ENCODE measurements at places on chromosomes 3 and 15.

DNA sequence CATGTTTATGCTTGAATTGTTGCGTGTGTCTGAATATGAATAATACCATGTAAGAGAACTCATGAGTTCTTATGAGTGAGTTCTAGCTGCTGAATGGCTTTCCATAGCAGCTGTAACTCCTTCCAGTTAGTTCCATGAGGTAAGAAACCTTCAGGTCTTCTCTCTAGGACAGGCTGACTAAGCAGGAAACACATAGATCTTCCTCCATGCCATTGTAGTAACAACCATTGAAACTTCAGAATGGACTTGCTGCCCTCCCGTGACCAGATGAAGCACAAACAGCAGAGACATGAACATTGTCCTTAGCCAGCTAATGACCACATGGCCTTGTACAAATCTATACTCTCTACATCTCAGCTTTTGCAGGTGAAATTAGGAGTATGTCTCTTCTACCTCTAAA, 200.0 kb downstream of the ZNF385D start:
- DNase-seq: no peak

- DNase-seq: no peak
Observed at GRCh38 chr3:134600206-134600605, 50.6 kb downstream of the KY start.

GRCh38 chr15:66572146-66572545, 6.3 kb upstream of the LCTL start:
- DNase-seq: no peak

- no peak for DNase-seq
Observed at GRCh38 chr3:28317438-28318022, 31.0 kb upstream of the ZCWPW2 start.

DNA sequence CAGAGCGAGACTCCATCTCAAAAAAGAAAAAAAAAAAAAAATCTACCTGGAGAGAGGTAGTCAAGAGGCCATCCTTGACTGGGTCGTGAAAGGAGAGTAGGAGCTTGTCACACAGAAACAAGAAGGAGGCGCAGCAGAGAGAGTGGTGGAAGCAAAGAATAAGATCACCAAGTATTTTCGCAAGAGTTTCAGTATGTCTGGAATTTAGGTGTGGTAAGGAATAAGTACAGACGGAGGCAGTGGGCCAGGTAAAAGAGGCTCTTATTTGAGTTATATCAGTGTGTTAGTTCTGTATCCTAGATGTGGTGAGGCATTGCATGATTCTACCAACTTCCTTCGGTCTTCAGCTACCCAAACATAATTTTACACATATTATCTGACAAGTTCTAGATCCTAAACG, 14.6 kb upstream of the ATP10A start:
- DNase-seq: no peak

DNA sequence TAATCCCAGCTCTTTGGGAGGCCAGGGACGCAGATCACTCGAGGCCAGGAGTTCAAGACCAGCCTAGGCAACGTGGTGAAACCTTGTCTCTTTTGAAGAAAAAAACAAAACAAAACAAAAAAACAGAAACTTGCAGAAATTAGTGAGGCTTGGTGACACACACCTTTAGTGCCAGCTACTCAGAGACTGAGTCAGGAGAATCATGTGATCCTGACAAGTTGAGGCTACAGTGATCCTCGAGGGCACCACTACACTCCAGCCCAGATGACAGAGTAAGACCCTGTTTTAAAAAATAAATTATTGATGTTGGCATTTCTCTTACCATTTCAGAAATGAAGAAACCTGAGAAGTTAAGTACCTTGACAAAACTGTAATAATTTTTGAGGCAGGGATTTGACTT, 44.6 kb upstream of the CCNB2 start:
- DNase-seq: no peak

- no peak for DNase-seq
Observed at GRCh38 chr3:69439643-69440270, 53.9 kb upstream of the FRMD4B start.

- DNase-seq: no peak
Observed at GRCh38 chr3:194043516-194043915, 92.4 kb upstream of the HES1 start.

GRCh38 chr3:161875483-161875882, 378.9 kb downstream of the OTOL1 start:
- no peak for DNase-seq

- DNase-seq: no peak
Observed at GRCh38 chr15:78177447-78177873, 28.3 kb downstream of the IDH3A start.

GRCh38 chr3:153379516-153379915, 217.5 kb downstream of the RAP2B start:
- DNase-seq: no peak

GRCh38 chr15:57297163-57297593, 79.1 kb upstream of the CGNL1 start:
- no peak for DNase-seq

GRCh38 chr3:14304101-14305045, 98.0 kb upstream of the SLC6A6 start:
- no peak for DNase-seq

DNA sequence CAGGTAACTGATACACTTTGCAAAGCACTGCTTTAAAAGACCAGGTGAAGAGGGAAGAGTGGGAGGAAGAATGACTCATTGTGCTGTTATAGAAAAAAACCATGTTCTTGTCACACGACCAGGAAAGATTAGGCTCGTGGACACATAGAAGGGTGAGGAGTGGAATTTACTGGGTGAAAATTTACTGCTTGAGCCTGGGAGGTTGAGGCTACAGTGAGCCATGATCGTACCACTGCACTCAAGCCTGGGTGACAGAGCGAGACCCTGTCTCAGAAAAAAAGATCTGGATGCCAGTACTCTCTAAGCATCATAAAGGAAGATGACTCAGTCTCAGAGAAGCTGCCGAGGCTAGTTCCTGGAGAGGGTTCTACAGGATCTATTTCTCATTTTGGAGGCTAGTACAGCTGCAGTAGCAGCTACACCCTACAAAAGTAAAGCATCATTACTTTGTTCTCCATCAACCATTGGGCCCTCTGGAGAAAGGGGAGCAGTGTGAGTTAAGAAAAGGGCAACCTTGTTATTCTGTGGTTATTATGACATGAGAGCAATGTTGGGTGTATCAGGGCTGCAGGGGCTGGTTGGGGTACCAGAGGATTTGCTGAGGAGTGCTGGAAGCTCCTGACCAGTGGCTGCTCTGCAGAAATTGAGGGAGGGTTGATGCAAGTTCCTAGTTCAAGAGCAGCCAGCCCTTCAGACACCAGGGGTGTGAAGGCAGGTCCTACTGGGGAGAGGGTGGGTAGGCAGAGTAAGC, 75.4 kb downstream of the CMTM8 start:
- DNase-seq: no peak

GRCh38 chr3:173862701-173863100, 465.2 kb downstream of the NLGN1 start:
- no peak for DNase-seq

DNA sequence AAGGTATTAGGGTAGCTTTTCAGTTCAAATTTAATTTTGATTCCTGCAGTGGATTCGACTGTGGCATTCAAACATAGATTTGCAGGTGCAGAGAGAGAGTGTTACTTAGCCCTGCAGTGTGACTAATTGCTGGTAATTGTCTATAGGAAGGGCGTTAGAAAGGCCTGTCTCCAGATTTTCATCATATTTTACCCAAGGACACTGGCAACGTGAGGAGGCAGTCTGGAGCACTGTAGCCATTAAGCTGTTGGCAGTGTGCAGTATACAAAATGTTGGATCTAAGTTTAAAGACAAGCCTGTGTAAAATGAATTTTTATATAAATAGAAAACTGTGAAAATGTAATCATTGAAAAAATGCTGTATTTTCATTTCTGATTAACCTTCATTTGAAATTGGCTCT, 342.9 kb downstream of the CNTN4 start:
- no peak for DNase-seq

- DNase-seq: no peak
Observed at GRCh38 chr15:85383470-85384148, 3.2 kb downstream of the AKAP13 start.

- no peak for DNase-seq
Observed at GRCh38 chr3:132124096-132124495, 89.3 kb upstream of the CPNE4 start.

- DNase-seq: no peak
Observed at GRCh38 chr15:77354063-77354462, 65.8 kb downstream of the PEAK1 start.

DNA sequence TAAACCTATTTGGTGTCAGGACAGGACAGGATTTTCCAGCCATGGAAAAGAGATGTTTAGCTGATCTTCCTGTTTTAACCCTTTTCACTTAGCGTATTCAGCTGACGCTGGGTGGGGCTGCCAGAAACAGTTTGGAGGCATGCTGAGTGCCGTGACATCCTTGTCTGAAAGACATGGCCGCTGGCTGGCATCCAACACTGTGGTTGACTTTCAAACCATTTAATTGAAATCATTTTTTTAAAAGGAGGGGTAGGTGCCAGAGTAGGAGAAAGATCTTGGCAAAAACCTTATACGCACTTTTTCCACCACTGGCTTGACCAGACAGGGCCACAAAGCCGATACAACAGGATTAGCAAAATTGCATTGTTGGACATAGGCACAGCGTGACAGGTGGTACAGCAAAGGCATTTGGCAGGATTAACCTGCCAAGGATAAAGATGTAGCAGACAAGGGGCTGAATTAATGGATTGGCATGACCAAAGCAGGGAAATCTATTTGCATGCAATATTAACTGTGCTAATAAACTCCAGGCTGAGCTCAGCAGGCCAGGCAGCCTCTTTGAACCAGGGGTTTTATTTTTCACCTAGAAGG, 131.8 kb upstream of the TOPAZ1 start:
- no peak for DNase-seq

DNA sequence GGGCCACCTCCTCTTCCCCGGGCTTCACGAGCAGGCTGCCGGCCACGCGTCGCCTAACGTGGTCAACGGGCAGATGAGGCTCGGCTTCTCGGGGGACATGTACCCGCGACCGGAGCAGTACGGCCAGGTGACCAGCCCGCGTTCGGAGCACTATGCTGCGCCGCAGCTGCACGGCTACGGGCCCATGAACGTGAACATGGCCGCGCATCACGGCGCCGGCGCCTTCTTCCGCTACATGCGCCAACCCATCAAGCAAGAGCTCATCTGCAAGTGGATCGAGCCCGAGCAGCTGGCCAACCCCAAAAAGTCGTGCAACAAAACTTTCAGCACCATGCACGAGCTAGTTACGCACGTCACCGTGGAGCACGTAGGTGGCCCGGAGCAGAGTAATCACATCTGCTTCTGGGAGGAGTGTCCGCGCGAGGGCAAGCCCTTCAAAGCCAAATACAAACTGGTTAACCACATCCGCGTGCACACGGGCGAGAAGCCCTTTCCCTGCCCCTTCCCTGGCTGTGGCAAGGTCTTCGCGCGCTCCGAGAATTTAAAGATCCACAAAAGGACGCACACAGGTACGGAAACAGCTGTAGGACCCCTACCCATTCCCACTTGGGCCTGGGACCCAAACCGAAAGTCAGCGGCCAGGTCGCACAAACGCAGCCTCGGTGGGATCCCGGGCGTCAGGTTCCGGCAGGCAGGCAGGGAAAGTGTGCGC, 1.5 kb downstream of the ZIC1 start:
- DNase-seq: peak; percentile 49

DNA sequence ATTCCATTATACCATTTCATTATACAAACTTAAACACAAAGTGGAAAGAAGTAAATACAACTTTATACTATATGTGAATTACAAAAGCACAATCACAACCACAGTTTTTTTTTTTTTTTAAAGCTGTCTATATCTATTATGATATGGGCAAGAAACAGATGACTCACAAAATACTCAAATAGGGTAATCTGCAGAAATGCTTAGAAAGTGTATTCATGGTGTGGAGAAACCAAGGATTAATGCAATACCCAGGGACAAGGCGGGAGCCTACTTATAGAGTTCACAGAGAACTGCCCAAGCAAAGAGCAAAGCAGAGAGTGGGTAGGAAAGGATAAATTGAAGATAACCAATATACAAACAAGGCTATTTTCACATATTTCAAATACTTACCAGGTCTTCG, 332.0 kb downstream of the FHIT start:
- no peak for DNase-seq

DNA sequence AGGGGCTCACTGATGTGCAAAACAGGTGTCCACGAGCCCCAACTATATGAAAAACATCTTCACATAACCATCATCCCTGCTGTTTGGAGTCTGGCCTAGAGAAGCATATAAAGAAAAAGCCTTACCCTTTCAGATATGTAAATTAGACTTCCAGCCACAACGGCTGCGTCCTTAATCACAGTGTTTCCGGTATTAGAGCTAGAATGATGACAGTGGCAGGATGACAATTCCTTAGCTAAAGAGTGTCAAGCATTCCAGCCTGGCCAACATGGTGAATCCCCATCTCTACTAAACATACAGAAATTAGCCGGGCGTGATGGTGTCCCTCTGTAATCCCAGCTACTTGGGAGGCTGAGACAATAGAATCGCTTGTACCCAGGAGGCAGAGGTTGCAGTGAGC, 19.5 kb upstream of the SAMD7 start:
- DNase-seq: no peak

- DNase-seq: no peak
Observed at GRCh38 chr3:168100777-168101492, 5.2 kb upstream of the GOLIM4 start.

- no peak for DNase-seq
Observed at GRCh38 chr15:35312344-35312743, 227.2 kb upstream of the NANOGP8 start.

DNA sequence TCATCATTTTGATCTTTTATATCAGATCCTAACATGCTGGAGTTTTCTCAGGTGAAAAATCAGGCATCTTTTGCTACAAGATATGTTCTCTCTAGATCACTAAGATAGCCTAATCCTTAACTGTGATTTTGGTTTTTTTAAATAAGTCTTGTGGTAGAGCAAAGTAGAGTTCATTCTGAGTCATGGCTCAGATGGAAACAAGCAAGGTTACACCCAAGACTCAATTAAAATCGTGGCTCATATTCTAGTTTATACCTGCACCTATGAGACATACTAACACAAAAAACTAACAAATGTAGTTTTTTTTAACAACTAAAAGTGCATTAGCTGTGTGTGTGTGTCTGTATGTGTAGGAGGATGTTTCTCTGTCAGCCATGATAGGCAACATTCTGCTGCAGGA, 428.2 kb downstream of the NLGN1 start:
- no peak for DNase-seq

DNA sequence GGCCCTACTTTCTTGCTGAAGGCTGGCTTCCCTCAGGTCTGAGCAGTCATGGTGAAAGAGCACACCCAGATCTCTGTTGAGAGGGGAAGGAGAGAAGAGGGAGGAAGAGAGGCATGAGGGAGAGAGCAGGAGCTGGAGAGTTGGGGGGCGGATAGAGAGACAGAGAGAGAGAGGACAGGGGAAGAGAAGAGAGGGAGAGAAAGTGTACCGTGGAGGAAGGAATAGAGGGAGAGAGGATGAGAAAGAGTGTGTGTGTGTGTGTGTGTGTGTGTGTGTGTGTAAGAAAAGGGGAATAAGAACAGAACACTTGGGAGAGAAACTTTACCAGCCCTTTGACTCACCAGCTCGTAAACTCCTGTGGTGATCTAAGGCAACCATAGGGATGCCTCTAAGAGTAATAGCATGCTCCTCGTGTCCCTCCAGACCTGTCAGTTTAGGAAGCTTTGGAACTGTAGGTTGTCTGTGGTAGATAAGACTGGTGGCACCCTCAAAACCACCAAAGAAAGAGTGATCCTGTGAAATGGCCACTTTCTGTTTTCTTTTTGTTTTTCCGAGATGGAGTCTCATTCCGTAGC, 18.2 kb downstream of the ZNF592 start:
- DNase-seq: no peak

GRCh38 chr3:171809611-171809860, 747 bp downstream of the PLD1 start:
- DNase-seq: no peak
